ENCODE measurements at places on chromosomes 5 and 9.

DNA sequence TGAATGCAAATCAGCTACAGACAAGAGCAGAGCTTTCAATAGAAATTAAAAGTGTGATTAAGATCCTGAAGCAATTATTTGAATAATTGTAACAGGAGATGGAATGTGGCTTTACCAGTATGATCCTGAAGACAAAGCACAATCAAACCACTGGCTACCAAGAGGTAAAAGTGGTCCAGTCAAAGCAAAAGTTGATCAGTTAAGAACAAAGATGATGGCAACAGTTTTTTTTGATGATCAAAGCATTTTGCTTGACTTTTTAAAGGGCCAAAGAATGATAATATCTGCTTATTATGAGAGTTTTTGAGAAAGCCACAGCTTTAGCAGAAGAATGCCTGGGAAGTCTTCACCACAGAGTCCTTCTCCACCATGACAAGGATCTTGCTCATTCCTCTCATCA lies 409.2 kb downstream of the CSNK1G3 start:
- DNase-seq = no peak

DNA sequence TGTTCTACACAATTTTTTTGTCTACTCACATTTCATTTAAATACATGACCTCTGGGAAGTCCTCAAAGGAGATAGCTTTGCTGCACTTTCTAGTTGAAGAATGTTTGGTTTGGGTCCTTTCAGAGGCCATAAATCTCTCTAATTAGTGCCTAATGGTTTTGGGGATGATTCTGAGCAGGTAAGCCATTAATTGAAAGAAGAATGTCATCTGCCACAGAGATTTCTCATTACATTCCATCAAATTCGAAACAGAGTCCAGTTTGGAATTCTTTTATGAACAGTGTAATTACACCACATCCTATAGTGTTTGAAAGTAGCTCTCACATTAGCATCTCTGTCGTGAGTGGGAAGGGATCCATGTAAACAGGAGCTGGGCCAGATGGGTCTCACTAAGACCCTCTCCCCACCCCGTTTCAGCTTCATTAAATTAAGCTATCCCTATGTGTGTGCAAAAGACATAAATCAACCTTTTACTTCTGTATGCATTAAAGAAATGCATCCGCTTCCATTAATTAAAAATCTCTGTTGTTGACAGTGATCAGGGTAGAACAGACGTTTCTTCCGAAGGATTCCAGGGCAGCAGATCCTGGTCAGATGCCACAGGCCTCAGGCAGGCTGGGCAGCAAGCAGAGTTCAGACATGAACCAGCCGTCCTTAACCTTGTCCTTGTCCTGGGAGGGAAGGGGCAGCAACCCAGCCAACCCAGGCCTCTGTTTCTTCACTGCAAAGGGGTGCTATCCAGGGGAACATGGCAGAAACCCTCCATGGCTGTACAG lies 99.8 kb upstream of the MAP1B start:
- DNase-seq = no peak

GRCh38 chr9:98331536-98332259 lies 76.2 kb upstream of the TBC1D2 start:
- no peak for DNase-seq

GRCh38 chr5:159324102-159324755 lies 6.1 kb downstream of the IL12B start:
- DNase-seq = no peak

Measured in amygdala (tissue), 56 donors.